ENCODE measurements at places on chromosomes 16 and 17.
A peak's percentile ranks its signal among the peaks of the same experiment; 100 is the strongest.

- no peak for DNase-seq
These were observed 31.1 kb downstream of the ST3GAL2 start for GRCh38 chr16:70407811-70408274.

DNA sequence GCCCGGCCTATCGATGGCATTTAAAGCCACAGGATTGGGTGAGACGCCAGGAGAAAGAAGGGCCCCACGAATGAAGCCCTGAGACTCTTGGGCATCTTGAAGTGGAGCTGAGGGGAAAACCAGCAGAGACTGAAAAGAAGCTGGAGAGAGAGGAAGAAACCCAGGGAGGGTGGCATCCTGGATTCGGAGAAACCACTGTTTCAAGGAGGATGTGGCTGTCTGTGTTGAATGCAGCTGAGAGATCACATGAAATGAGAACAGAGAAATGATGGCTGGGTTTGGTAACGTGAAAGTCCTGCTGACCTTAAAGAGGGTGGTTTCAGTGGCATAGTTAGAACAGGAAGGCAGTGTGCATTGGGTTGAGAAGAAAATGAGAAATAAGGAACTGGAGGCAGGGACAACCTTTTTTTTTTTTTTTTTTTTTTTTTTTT lies 3.8 kb downstream of the TNFSF12 start:
- no peak for DNase-seq

GRCh38 chr16:89519881-89520280 lies 11.7 kb downstream of the SPG7 start:
- no peak for DNase-seq

DNA sequence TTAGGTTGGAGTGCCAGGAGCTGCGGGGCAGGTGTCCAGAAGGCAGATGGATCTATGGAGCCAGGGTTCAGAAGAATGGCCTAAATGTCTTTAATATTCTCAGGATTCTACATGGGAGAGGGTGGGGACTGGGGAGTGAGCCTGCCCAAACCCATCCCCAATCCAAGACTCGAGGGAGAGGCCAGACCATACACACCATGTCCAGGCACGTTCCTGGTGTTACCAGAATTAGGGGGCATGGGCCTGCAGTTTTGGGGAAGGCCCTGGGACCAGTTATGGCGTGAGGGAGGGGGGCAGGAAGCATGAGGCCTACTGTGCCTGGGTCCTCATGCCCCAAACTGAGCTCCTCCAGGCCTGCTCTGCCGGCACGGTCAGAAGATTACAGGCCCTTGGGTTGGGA lies 1.9 kb downstream of the TAX1BP3 start:
- no peak for DNase-seq

- peak; percentile 1 for DNase-seq
These were observed 96.4 kb downstream of the C16orf78 start for GRCh38 chr16:49469930-49470451.

- peak; percentile 45 for DNase-seq
These were observed 313.1 kb upstream of the TNRC6C start for GRCh38 chr17:77645072-77646045.

All from NCI-H1694 treated with DMSO at 0.1 percent for 48 hours (cell line).